ENCODE measurements at places on chromosomes 3 and 15.

- H3K27me3 ChIP-seq, result peaks cover 16% of the 10 kb centered on the region
- DNase-seq, result no peak
- H3K36me3 ChIP-seq, result no peaks in the 10 kb centered on the region
These were observed 140.0 kb upstream of the UBE2E1 start for GRCh38 chr3:23665741-23666140.

DNA sequence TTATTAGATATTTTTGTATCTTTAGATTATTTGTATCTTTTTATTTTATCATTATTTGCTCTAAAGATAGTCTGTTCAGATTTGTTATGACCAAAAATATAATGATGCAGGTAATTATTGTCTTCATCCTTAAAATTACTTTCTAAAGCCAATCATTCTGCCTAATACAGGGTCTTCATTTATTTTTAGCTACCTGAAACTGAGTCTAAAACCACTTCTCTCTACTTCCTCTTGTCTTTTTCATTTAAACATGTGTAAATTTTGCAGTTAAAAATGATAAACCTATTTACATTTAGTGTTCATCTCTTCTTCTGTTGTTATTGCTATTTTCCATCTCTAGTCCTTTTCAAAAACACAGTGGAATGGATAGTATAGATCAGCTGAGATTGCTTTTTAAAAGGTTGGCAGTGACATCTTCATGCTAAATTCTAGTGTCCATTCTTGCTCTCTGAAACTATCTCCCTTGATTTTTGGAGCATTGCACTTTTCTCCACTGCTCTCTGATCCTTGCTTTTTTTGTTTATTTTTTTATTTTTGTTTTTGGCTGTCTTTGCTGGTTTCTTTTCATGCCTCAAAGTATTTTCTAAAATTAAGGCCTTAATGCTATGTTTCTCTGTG lies 91.8 kb downstream of the UBE2E2 start:
- peaks cover 2% of the 10 kb centered on the region for H3K4me1 ChIP-seq
- no peak overlapping the region for H3K27ac ChIP-seq
- no peak for DNase-seq
- no peak overlapping the region for H3K4me3 ChIP-seq

- peak overlapping the region; percentile 92 for H3K4me3 ChIP-seq
- H3K36me3 ChIP-seq, result peaks cover 2% of the 10 kb centered on the region
- H3K4me1 ChIP-seq, result peaks cover 12% of the 10 kb centered on the region
- H3K27me3 ChIP-seq, result no peaks in the 10 kb centered on the region
These were observed 497 bp upstream of the CLASP2 start for GRCh38 chr3:33718595-33718907.

- DNase-seq, result no peak
- no peak overlapping the region for H3K4me3 ChIP-seq
- no peak overlapping the region for H3K27ac ChIP-seq
- H3K4me1 ChIP-seq, result peaks cover 6% of the 10 kb centered on the region
These were observed 81.1 kb upstream of the VGLL4 start for GRCh38 chr3:11724615-11725339.

GRCh38 chr3:131775650-131776049 lies 259.2 kb downstream of the CPNE4 start:
- peaks cover 1% of the 10 kb centered on the region for H3K36me3 ChIP-seq
- no peaks in the 10 kb centered on the region for H3K4me1 ChIP-seq
- no peak overlapping the region for H3K4me3 ChIP-seq
- DNase-seq, result no peak

- no peak for DNase-seq
- no peak overlapping the region for H3K4me3 ChIP-seq
- no peak overlapping the region for H3K27ac ChIP-seq
- no peaks in the 10 kb centered on the region for H3K36me3 ChIP-seq
These were observed 460.7 kb downstream of the ROBO1 start for GRCh38 chr3:79306934-79307570.

- peaks cover 12% of the 10 kb centered on the region for H3K27me3 ChIP-seq
- DNase-seq, result no peak
- H3K36me3 ChIP-seq, result no peaks in the 10 kb centered on the region
- H3K4me1 ChIP-seq, result no peaks in the 10 kb centered on the region
- H3K27ac ChIP-seq, result no peak overlapping the region
- H3K4me3 ChIP-seq, result no peak overlapping the region
These were observed 148.6 kb upstream of the NR2F2 start for GRCh38 chr15:96181873-96182301.

- H3K27ac ChIP-seq, result no peak overlapping the region
- H3K36me3 ChIP-seq, result no peaks in the 10 kb centered on the region
- no peak for DNase-seq
- no peaks in the 10 kb centered on the region for H3K4me1 ChIP-seq
- H3K4me3 ChIP-seq, result no peak overlapping the region
These were observed 440.8 kb upstream of the GBE1 start for GRCh38 chr3:82202269-82202668.

DNA sequence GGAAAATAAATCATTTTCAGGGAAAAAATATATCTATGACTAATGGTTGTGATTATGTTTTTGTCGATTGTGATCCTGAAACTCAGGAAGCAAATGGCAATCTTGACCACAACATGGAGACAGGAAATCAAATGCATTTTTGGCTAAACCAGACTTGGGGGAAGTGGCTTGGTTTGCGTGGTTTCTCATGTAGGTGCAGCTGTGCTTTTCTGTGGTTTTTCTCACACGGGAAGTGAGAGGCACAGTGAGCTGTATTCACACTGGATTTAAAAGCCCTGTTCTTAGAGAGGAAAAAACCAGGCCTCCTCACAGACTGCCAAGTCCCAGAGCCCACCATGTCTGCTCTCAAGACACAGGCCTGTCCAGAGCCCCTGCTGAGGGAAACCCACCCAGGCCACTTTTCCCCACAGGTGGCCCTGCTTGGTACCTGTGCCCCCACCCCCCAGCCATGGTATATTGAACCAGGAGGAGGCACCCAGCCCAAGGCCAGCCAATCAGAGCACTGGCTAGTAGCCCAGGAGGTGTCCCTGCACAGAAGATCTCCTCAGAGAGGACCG lies 46.1 kb downstream of the BTD start:
- peaks cover 9% of the 10 kb centered on the region for H3K36me3 ChIP-seq
- DNase-seq, result peak; percentile 71
- H3K27ac ChIP-seq, result peak overlapping the region; percentile 86

All from activated naive CD8-positive, alpha-beta T cell treated with anti-CD3 and anti-CD28 coated beads for 36 hours (primary cell).